Left ventricle myocardium inferior (tissue), 1 donor: ENCODE measurements at places on chromosomes 2 and 18. TPM values are rescaled to one million over a fixed set of nuclear protein-coding genes. Genes with fewer than 3 reads are reported as not detected.

DNA sequence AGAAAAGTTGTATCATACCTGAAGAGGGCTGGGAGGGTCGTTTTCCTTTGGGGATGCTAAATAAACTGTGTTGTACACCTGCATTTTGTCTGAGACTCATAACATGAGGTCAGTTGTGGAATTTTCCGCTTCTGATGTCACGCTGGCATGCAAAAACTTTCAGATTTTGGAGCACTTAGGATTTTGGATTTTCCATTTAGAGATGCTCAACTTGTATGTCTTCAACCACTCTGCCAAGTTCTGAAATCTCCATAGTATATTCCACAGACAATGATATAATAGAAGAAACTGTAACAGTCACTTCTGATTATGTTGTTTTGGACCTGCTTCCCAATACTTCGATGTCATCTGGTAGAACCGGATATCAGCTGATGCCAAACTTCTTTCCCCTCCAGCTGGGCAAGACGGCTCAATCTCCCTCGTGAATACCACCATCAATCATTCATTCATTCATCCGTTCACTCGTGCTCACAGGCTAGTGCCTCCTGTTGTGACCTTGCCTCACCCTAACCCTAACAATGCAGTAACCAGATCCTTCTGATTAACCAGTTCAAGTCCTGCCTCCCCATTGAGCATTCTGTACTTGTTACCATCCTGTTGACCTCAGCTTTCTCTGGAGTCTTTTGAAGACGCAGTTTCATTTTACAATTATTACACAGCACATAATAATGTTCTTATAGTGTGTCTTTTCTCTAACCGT lies 5.3 kb upstream of the PLEKHH2 start:
- H3K4me3 ChIP-seq: no peak overlapping the region
- no peak overlapping the region for H3K27ac ChIP-seq
- H3K4me1 ChIP-seq: peaks cover 3% of the 10 kb centered on the region

- H3K36me3 ChIP-seq: peaks cover 16% of the 10 kb centered on the region
- DNase-seq: no peak
- H3K4me1 ChIP-seq: peaks cover 75% of the 10 kb centered on the region
- H3K27ac ChIP-seq: peak overlapping the region; percentile 78
- H3K4me3 ChIP-seq: no peak overlapping the region
Observed at GRCh38 chr2:160429248-160430000, 64.2 kb downstream of the RBMS1 start.

Gene CCDC141
- total RNA-seq: 208 TPM

Gene HTR2B
- total RNA-seq: 1.5 TPM

Gene RSAD2
- 2.4 TPM for total RNA-seq

DNA sequence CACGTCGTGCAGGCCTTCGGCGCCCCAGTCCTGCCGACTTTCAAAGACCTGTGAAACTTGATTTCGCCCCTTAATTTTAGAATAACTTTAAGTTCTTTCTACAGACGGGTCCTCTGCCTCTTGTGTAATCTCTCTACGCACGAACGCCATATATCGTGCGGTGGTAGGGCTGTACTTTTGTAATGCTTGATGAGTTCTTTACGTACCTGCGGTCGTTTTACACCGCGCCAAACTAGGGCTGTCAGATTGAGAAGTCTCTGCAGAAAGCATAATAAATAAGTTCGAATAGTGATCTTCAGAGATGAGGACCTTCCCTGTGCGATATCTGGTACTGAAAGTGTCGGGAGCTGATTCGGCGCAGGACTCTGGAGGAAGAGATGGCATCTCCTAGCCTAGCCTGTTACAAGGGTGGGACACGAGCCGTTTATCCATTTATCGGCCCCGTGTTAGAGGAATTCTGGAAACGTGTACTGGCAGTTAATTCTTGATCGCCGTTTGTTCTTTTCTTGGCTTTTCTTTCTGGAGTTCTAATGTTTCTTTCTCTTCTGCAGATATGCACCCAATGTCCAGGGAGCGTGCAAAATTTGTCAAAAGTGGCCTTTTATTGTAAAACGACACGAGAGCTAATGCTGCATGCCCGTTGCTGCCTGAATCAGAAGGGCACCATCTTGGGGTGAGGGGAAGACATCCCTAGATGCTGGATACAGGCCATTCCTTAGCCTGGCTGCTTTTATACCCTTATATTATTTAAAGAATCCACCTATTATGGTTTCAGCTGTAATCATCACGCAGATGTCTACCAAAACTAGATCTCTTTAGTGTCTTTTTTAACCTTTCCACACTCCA lies 781 bp upstream of the SLC5A6 start:
- H3K27me3 ChIP-seq: no peaks in the 10 kb centered on the region
- peaks cover 37% of the 10 kb centered on the region for H3K36me3 ChIP-seq
- H3K4me1 ChIP-seq: peaks cover 46% of the 10 kb centered on the region
- DNase-seq: no peak
- peak overlapping the region; percentile 81 for H3K4me3 ChIP-seq
